ENCODE measurements at places on chromosomes 7 and 10. TPM values are rescaled to one million over a fixed set of nuclear protein-coding genes. Genes with fewer than 3 reads are reported as not detected.

The FANK1 gene
- total RNA-seq: 18.1 TPM

The LLCFC1 gene
- total RNA-seq: not detected

The TFR2 gene
- 0.48 TPM for total RNA-seq

The ATOH7 gene
- not detected for total RNA-seq

The BBIP1 gene
- total RNA-seq: 35.0 TPM

- peaks cover 45% of the 10 kb centered on the region for H3K27me3 ChIP-seq
- no peak overlapping the region for H3K27ac ChIP-seq
- H3K36me3 ChIP-seq: no peaks in the 10 kb centered on the region
- H3K4me3 ChIP-seq: peak overlapping the region; percentile 34
- H3K4me1 ChIP-seq: no peaks in the 10 kb centered on the region
- no peak for DNase-seq
These were observed 622 bp downstream of the WNT16 start for GRCh38 chr7:121329191-121330052.

DNA sequence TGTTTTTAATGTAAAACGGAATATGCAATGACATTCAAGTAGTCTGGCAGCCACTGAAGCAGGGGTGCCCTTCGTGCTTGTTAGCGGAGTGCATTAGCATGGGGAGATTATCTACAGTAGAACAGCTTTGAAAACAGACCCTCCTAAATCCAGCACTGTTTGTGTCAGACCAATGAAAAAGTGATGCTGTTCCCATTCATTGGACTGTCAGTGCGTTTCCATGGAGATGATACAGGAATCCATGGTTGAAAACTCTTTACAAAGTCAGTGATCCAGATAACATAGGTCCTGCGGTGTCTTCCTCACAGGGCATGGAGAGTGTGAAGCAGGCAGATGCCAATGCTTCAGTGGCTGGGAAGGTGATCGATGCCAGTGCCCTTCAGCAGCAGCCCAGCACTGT is 73.6 kb downstream of the ITGB8 start:
- H3K4me3 ChIP-seq: no peak overlapping the region
- no peak for DNase-seq
- no peaks in the 10 kb centered on the region for H3K36me3 ChIP-seq
- H3K27me3 ChIP-seq: no peaks in the 10 kb centered on the region

GRCh38 chr10:77041636-77042258 is 595.9 kb downstream of the KCNMA1 start:
- no peak overlapping the region for H3K4me3 ChIP-seq
- no peak overlapping the region for H3K27ac ChIP-seq
- no peak for DNase-seq
- H3K36me3 ChIP-seq: no peaks in the 10 kb centered on the region
- H3K27me3 ChIP-seq: no peaks in the 10 kb centered on the region

- H3K27me3 ChIP-seq: no peaks in the 10 kb centered on the region
- H3K27ac ChIP-seq: no peak overlapping the region
- H3K36me3 ChIP-seq: no peaks in the 10 kb centered on the region
- no peaks in the 10 kb centered on the region for H3K4me1 ChIP-seq
- DNase-seq: no peak
These were observed 47.4 kb upstream of the MTURN start for GRCh38 chr7:30087371-30087770.

DNA sequence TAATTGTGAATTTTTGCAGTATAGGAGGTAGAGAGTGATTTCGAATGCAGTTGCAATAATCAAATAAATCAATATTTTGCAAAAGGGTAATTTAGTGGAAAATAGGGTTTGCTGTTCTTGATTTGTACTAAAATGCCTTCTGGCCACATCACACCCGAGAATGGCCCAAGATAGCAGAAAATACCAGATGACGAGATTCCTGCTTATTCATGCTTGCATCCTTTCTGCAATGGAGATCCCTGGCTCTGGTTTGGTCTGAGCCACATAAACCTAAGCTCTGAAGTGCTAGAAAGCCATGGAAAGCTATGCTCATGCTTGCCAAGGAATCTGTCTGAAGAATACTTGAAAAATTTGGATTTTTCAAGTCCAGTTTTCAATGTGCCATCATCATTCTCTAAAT is 634.2 kb upstream of the COBL start:
- H3K4me1 ChIP-seq: no peaks in the 10 kb centered on the region
- no peak overlapping the region for H3K27ac ChIP-seq
- no peak for DNase-seq
- no peaks in the 10 kb centered on the region for H3K36me3 ChIP-seq
- H3K27me3 ChIP-seq: no peaks in the 10 kb centered on the region

DNA sequence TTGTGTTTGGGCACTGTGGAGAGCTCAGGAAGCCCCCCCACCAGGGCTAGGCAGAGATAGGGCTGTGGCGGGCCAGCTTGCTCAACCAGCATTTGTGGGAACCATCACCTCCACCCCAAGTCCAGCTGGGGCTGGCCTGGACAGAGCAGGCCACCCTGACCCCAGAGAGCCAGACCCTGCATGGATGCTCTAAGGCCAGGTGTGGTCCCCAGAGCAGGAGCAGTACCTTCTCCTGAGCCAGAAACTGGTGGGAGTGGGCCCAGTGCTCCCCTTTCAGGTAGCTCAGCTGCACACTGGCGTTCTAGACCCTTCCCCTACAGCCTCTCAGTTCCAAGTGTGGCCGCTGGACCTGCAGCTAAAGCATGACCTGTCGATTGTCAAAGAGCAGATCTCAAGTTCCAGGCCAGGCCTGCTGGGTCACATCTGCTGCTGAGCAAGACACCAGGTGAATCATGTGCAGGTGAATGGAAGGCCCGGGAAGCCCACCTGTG is 57.2 kb downstream of the RASGEF1A start:
- no peak overlapping the region for H3K27ac ChIP-seq
- H3K4me3 ChIP-seq: no peak overlapping the region
- peak; percentile 46 for DNase-seq
- H3K36me3 ChIP-seq: no peaks in the 10 kb centered on the region

DNA sequence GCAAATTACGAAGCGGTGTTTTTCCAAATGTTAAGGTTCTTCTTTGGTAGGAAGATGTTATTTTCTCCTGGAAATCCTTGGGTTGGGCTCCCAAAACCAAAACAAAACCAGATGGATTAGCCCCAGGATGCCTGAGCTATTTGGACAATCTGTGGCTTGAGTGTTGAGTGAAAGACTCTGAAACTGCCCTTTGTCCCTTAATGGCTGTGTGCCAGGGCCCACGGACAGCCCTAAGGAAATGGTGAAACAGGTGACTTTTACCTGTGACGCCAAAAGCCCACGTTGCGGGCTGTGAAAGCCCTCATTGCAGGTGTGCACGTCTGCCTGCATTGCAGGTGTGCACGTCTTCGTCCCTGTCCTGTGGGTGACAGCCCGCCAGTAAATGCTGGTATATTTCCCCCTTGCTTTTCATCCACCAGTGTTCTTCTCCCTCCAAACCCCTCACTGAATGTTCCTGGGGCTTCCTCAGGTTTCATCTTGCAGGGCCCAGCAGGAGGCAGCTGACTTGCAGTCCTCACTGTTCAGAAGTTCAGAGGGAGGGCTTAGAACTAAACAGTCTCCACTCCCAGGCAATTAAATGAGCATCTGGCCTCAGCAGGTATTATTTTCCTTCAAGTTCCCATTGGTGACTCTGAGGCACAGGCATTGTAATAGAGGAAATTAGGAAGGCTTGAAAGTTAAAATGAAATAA is 10.7 kb downstream of the PFKP start:
- H3K36me3 ChIP-seq: no peaks in the 10 kb centered on the region
- H3K27ac ChIP-seq: no peak overlapping the region
- H3K27me3 ChIP-seq: no peaks in the 10 kb centered on the region
- no peak overlapping the region for H3K4me3 ChIP-seq

DNA sequence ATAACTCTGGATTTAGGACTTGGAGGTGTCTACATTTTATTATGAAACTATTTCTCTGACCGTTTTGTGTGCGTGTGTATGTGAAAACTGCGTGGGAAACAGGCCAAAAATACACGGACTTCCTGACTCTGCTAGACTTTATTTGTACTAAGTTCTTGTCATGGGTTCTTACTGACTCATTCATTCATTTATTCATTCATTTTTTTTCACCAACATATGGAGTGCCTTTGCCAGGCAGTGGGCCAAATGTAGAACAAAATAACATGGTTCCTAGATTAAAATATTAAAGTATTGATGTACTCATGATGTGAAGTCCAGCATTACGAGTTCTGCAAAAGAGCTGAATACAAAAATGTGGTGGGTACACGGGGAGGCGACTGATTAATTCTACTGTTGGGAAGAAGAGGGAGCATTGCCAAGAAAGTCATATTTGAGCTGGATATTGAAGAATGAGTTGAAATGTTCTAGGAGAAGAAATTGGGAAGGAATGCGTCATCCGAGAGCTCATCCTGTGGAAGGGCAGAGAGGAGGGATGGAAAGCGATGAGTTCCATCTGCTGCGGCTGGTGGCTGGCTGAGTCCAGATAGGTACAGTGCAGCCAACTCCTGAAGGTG is 24.6 kb downstream of the CACNB2 start:
- H3K27me3 ChIP-seq: no peaks in the 10 kb centered on the region
- no peak overlapping the region for H3K27ac ChIP-seq
- H3K4me1 ChIP-seq: no peaks in the 10 kb centered on the region
- H3K4me3 ChIP-seq: no peak overlapping the region

DNA sequence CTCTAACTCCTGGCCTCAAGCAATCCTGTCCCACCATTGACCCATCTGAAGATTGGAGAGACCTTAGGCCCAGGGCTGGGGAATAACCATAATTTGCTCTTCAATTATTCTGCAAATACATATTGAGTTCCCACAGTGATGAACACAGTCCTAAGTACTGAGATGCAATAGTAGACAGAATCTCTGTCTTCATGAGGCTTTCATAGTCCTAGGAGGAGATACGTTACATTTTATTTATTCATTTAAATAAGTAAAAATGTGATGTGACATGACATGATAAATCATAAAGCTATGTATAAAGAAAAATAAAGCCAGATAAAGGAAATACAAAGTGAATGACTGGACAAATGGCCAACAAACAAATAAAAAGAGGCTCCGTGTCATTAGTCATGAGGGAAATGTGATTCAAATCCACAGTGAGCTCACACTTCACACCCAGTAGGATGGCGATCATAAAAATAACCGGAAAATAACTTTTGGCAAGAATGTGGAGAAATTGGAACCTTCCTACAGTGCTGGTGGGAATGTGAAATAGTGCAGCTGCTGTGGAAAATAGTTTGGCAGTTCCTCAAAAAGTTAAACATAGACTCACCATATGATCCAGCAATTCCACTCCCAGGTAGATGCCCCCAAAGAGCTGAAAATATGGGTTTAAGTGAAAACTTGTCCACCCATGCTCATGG is 52.1 kb upstream of the JCAD start:
- H3K27ac ChIP-seq: no peak overlapping the region
- no peaks in the 10 kb centered on the region for H3K4me1 ChIP-seq
- H3K27me3 ChIP-seq: no peaks in the 10 kb centered on the region
- no peak overlapping the region for H3K4me3 ChIP-seq
- no peak for DNase-seq

DNA sequence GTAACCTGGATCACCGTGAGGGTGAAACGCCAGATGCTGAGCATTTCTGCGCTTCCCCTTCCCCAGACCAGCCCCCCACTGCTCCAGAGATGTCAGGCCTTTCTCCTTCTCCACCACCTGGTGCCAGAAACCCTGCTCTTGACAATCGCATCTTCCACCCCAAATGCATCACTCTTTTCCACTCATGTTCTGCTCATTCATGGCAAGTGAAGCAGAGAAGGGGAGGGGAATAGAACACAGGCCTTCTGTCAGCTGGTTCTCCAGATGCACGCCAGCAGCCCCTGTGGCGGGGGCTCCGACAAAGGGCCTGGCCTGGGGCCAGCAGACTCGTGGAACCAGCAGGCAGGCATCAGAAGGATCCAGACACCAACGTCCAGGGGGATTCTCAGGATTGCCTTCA is 68.5 kb upstream of the SVIL start:
- no peaks in the 10 kb centered on the region for H3K4me1 ChIP-seq
- no peaks in the 10 kb centered on the region for H3K36me3 ChIP-seq
- H3K27ac ChIP-seq: peak overlapping the region; percentile 53
- H3K4me3 ChIP-seq: no peak overlapping the region
- DNase-seq: no peak
- no peaks in the 10 kb centered on the region for H3K27me3 ChIP-seq

- no peaks in the 10 kb centered on the region for H3K4me1 ChIP-seq
- H3K36me3 ChIP-seq: no peaks in the 10 kb centered on the region
- peak overlapping the region; percentile 72 for H3K27ac ChIP-seq
- no peak for DNase-seq
- H3K27me3 ChIP-seq: no peaks in the 10 kb centered on the region
- H3K4me3 ChIP-seq: no peak overlapping the region
These were observed 94.6 kb downstream of the ELMO1 start for GRCh38 chr7:37353949-37354655.

DNA sequence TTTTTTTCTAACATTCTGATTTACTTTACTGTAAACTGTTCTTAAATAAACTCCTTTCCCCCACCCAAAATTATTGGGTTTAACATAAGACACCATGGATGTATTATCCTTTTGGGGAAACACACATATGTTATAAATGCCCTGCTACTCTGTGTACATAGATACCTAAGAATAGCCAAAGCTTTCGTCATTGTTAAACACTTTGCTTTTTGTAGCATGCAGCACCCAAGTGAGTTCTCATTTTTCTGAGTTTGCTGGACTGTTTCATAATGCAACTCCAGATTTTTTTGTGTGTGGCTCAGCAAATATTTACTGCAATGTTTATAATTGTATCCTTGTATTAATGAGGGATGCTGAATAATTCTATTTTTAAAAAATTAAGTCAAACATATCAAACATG is 86.9 kb downstream of the VTI1A start:
- DNase-seq: no peak
- no peak overlapping the region for H3K27ac ChIP-seq
- H3K27me3 ChIP-seq: no peaks in the 10 kb centered on the region
- no peaks in the 10 kb centered on the region for H3K4me1 ChIP-seq
- no peaks in the 10 kb centered on the region for H3K36me3 ChIP-seq

DNA sequence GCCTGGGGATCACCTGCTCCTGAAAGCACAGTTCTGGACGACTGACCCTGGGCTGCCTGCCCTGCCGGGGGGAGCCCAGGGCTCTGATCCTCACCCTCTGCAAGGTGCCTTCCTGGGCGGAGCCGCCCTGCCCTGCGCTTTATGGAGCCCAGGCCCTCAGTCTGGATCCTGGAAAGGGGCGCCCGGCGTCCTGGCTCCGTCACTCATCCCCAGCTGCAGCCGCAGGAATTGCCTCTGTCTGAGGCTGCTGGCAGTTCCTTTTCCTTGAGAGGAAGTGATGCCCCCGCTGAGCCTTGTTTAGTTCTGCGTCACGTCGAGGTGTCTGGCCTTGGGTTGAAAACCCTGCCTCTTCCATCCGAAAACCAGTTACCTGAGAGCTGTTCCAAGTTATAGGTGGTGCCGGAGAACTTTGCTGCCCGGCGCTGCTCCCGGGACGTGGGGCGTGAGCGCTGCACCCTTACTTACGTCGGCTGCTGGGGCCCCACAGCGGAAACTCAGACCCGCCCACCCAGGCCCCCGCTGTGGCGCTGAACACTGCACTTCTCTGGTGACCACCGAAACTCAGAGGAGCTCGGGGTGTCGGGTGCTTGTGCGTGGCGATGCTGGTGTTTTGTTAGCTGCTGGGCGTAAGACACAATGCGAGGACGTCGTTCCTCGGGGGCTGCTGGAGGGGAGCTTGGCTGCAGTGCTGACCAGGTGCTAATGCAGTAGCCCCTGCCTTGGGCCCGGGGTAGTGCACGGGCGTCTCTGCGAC is 5.4 kb downstream of the MAFK start:
- H3K27ac ChIP-seq: peak overlapping the region; percentile 100
- peaks cover 7% of the 10 kb centered on the region for H3K36me3 ChIP-seq
- no peaks in the 10 kb centered on the region for H3K27me3 ChIP-seq
- H3K4me1 ChIP-seq: peaks cover 3% of the 10 kb centered on the region
